ENCODE measurements at places on chromosomes 12 and 14.

GRCh38 chr12:70876952-70877351 lies 43.6 kb downstream of the PTPRR start:
- no peak for DNase-seq

DNA sequence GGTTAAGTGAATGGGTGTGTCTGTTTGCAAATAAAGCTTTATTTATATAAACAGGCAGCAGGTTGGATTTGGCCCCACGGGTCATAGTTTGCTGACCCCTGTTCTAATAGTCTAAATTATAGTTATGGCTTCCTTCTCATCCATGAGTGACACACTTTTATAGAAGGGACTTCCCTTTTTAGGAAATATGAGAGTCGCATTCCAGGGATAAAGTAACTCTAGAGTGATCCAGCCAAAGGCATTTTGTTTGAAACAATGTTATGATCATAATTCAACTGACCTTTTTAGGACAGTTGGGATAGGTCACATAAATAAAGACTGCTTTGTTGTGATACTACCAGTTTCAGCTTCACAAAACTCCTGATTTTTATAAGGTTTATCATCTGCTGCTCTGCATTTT lies 87.9 kb downstream of the ALX1 start:
- DNase-seq = no peak

DNA sequence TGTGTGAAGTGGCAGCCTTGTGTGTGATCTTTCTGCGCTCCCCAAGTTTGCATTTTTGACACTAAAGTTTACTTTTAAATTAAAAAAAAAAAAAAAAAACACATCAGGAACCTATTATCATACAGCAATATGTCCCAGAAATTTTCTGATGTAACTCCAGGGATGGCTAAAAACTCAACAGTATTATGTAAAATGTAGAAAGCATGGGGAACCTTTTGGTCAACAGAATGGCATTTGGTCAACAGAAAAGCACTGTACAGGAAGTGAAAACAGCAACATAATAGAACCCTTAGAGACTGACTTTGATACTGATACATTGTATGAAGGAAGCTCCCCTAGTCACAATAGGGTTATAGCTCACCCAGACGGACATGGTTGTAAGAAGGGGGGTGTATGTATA lies 224.3 kb downstream of the ITPR2 start:
- DNase-seq = no peak

GRCh38 chr14:66652525-66653106 lies 144.7 kb downstream of the GPHN start:
- DNase-seq = no peak

DNA sequence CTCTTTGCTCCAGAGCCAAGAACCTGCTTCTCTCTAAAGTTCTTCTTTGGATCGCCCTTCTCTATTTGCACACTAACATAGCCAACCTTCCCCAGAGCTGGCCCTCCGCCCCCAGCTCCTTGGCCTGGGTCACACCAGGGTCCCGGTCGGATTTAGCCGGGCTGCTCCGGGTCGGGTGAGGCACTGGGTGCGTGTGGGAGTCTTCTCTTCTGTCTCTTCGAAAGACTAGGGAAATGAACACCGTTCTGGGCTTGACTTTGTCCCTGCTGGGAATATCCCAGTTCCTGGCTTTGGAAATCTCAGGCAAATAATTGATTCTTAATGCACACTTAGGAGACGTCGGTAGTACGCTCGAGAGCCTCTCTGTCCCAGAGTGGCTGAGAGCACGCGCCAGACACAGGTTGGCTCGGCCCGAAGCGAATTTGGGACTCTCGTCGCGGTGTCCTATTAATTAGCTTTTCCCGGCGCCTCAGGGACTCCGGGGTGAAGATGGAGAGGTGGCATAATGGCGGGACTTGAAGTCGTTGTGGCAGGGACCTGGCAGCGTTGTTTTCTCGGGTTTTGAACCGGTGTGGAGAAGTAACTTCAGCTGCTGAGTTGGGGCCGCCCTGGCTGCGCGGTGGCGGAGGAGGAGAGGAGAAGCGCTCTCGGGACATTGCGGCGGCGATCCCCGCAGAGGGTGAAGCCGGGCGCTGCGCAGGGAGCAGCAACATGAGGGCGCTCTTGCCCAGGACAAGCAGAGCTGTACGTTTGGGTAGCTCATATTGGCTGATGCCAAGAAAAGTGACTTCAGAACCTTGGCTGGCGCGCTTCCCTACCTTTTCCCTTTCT lies 7.5 kb downstream of the FOXG1 start:
- DNase-seq = peak; percentile 16

DNA sequence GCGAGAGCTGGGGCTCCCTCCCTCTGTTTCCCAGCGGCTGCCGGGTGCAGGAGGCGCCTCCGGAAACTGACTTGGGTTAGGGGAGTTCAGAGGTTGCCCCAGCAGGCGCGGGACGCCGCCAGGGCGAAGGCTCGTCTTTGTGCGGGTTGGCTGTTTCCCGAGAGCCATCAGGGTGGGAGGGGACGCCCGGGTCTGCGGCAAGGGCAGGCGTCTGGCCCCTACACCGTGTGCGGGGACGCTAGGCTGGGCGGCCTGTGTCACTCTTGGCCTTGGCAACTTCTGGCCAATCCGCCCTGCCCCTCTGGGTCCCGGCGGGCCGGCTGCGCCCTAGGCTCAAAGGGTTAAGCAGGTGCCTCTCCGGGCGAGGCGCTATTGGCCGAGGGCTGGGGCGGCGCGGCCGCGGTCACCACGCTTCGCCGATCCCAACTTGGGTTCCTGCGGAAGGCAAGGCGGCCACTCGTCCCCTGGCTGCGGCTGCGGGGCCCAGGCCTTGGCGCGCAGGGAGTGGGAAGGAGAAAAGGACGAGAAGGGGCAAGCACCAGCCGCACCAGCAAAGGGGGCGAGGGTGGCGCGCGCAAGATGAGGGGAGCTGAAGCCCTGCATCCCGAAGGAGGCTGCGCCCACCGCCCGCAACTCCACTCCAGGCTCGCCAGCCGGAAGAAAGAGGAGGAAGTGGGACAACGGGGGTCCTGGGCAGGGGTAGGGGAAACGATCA lies 5.6 kb upstream of the NPAS3 start:
- no peak for DNase-seq

DNA sequence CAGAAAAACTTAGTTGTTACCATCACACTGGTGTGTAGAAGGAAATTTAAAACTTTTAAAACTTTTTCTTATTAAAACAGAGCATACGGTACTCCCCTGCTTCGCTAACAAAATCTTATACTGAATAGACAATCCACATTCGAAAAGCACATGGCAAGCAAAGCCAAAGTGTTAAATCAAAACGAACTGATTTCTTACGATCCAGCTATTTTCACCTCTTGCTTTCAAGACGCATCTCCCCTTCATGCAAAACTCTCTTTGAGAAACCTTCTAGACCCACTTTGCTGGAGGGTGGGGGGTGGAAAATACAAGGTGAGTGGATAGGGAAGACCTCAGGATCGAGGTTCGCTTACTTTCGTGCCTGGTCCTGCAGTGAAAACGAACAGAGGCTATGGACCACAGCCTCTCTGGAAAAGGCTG lies 328 bp downstream of the INTS13 start:
- DNase-seq = no peak

DNA sequence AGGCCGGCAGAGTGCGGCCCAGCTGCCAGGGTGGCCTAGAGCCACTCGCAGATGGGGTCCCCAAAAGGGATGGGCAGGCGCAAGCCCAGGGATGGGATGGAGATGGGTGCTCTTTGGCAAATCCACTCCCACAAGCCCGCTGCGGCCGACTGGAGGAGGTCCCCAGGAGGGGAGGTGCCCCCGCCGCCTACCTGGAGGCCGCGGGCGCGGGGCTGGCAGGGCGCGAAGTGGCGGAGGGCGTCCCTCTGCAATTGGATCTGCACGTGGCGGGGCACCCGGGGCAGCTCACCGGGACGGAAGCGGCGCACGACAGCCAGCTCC lies 730 bp downstream of the PPP1R3E start:
- DNase-seq = no peak

GRCh38 chr12:2360630-2361170 lies 307.9 kb downstream of the CACNA1C start:
- no peak for DNase-seq

- DNase-seq = no peak
These were observed 40.4 kb upstream of the ETV6 start for GRCh38 chr12:11609045-11609444.

DNA sequence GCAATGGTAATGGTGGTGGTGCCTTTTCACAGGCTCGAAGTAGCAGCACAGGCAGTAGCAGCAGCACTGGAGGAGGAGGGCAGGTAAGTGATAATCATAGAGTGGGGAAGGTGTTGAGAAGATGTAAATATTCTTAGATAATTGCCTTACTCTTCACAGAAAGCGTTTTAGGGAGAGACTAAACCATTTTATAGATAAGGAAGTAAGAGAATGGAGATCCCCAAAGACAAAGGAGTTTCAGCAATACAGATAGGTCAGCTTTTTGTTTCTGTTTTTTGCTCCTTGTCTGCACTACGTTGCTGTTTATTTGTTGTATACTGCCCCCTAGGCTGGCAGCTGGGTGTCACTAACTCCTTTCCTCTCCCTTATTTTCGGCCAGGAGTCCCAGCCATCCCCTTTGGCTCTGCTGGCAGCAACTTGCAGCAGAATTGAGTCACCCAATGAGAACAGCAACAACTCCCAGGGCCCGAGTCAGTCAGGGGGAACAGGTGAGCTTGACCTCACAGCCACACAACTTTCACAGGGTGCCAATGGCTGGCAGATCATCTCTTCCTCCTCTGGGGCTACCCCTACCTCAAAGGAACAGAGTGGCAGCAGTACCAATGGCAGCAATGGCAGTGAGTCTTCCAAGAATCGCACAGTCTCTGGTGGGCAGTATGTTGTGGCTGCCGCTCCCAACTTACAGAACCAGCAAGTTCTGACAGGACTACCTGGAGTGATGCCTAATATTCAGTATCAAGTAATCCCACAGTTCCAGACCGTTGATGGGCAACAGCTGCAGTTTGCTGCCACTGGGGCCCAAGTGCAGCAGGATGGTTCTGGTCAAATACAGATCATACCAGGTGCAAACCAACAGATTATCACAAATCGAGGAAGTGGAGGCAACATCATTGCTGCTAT lies 2.0 kb downstream of the SP1 start:
- DNase-seq = peak; percentile 69
